ENCODE measurements at places on chromosomes 5 and 9. TPM values are rescaled to one million over a fixed set of nuclear protein-coding genes. Genes with fewer than 3 reads are reported as not detected.

Gene KCNV2
- not detected for total RNA-seq

Gene PCDHB14
- total RNA-seq, result 0.06 TPM

Gene FAM81B
- total RNA-seq, result not detected

Gene ADAMTS2
- total RNA-seq, result 0.08 TPM

Gene PLPPR1
- not detected for total RNA-seq

Gene PCDHAC1
- total RNA-seq, result 1.5 TPM

Gene ARL10
- total RNA-seq, result 0.97 TPM

Gene SH2D3C
- total RNA-seq, result 0.06 TPM

Gene PCDHB2
- 3.4 TPM for total RNA-seq

Gene FAM163B
- not detected for total RNA-seq

Gene SLC1A3
- 0.08 TPM for total RNA-seq

Gene LCN2
- total RNA-seq, result 7.2 TPM

Gene ACOT12
- total RNA-seq, result 0.08 TPM

Gene HTR4
- not detected for total RNA-seq

Gene SGCD
- 4.1 TPM for total RNA-seq

Gene GDA
- total RNA-seq, result 1.0 TPM

Gene PGM5
- not detected for total RNA-seq

Gene WASHC1
- 9.8 TPM for total RNA-seq

Gene RGS7BP
- total RNA-seq, result not detected
